IMR-90 (cell line): ENCODE measurements at places on chromosomes 4 and X.

- no peak for DNase-seq
These were observed 144.8 kb upstream of the GALNTL6 start for GRCh38 chr4:171668403-171668802.

- DNase-seq = peak; percentile 25
These were observed 41.0 kb upstream of the AGA start for GRCh38 chr4:177483271-177483670.

DNA sequence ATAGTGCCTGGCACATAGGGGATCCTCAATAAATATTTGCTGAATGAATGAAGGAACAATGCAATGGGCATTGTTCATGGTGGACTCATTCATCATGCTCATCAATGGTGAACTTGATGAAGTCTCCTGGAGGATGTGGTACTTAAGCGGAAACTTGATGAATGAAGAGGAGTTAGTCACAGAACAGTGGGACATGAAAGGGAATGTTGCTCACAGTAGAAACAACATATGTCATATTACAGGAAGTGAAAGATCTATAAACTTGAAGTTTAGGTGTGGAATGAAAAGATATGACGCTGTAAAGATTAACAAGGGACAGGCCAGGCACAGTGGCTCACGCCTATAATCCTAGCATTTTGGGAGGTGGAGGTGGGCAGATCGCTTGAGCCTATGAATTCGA, 224.1 kb downstream of the PPP3CA start:
- DNase-seq = no peak

DNA sequence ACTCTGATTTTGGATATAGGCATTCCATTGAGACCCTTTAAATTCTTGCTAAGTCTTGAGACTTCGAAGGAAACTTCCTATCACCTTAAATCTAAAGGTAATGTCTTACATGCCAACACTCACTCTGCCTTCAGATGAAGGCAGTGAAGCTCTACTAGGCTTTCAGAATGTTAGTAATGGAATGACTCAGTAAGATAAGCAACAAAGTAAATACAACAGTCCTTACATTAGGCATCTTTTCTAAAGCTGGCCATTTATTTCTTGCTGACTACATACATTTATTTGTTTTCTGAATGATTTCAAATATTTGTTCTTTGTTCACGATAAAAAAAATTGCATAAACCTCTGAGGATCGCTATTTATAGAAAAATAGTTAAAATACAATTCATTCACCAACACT, 43.5 kb downstream of the ASIC5 start:
- peak; percentile 48 for DNase-seq

GRCh38 chr4:130249002-130249401, 1153.0 kb downstream of the C4orf33 start:
- no peak for DNase-seq

DNA sequence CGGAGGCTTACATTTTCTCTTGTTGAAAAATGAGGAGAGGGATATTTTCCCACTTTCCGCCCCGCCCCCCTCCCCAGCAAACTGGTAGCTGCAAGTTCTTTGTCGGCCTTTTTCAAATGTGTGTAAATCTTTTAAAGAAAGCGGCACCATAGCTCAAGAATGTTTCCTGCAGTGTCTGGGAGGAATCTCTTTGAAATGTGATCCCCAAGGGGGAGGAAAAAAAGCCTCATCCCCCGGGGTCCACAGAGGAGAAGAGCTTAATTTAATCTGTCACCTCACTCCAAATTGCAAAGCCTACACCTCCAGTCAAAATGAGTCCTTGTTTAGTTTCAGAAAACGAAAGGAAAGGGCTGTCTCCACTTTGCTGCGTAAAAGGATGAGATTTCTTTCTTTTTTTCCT, 34.8 kb downstream of the ASMT start:
- DNase-seq = no peak

DNA sequence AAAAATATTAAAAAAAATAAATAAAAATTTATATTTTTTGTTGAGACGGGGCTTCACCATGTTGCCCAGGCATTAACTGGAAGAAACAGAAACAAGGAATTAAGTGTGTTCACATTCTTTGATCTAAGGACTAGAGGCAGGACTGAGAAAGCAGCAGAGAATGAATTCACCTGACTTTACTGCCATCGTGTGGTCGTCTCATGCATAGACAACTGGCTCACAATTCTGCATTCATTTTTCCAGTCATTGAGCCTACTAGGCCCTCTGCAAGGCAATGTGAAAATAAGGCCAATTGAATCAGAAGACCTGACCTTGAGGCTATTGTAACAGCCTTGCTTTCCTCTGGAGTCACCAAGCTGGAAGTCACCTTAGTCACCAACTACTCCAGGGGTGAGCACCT, 37.4 kb downstream of the LHFPL1 start:
- DNase-seq = peak; percentile 75

GRCh38 chr4:94889946-94890345, 132.2 kb downstream of the BMPR1B start:
- peak; percentile 73 for DNase-seq

DNA sequence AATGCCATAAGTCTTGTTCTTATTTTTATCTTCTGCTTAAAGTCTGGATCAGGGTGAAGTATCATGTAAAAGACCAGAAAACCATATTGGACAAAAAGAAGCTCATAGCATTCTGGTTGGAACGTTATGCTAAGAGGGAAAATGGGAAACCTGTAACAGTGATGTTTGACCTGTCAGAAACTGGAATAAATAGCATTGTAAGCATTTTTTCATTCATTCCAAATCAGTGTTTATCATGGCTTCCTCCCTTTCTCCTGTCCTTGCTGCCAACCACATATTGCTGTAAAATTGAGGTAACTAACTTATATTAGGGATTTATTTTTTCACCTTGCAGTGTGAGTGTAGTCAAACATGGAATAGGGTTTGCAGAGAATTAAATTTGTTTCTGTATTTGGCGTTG, 23.8 kb downstream of the MOSPD2 start:
- no peak for DNase-seq

DNA sequence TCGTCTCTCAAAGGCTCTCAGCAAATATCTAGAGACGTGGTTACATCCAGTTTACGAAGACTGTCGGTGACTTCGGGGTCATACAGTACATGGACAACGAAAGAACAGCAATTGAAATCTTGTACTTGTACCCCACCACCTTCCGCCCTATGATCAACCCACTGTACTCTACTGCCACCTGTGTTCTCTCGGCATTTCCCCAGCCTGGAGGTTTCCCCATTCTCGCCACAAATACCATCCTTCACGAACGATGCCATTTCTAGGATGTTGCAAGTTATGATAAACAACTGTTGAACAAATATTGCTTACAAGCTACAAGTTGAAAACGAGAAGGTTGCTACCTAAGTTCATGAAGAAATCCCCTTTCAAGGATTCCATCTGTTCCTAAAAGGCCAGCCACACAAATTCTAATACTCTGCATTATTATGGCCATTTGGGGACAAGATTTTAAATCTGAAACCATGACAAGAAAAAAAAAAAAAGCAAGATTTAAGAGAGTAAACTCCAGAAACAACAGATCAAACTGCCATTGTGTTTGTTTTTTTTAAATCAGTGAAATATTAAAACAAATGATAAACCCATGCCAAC, 1.6 kb downstream of the APBB2 start:
- peak; percentile 64 for DNase-seq

GRCh38 chrX:56963377-56963776, 32.0 kb downstream of the SPIN3 start:
- DNase-seq = no peak

GRCh38 chr4:113524505-113525186, 236.9 kb downstream of the CAMK2D start:
- DNase-seq = no peak

- DNase-seq = no peak
These were observed 104.6 kb upstream of the PRKG2 start for GRCh38 chr4:81319657-81320056.

DNA sequence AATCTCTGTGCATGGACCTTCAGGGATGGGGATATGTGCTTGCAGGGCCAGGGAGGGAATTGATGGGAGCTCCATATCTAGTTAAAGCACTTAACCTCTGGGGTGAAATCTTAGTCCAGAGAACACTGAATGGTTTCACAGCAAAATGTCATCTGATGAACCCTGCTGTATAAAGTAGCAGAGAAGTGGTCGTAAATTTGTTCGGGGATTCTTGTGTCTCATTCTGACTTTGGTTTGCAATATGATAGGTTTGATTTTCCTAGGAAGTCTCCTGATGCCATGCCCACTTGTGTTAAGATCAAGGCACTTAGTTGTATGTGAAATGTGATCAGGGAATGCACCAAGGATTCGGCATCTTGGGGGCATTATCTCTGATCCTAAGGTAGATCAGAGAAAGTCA, 96.9 kb downstream of the NHS start:
- no peak for DNase-seq

DNA sequence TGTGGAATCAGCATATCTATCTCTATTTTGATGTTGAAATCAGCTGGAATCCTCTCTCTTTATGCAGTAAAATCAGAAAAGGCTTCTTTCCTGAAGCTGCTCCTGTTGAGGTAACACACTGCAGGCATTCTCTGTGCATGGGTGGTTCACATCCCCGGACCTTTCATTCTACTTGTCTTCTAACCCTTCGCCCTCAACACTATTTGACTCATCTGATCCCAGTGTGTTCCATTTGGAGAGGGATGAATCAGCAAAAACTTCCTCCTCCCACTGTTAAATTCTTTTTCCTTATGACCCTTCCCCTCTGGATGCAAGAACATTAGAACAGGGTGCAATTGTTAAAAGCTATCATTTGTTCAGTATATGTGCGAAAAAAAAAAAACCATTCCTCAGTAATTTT, 67.4 kb downstream of the RNF150 start:
- no peak for DNase-seq

DNA sequence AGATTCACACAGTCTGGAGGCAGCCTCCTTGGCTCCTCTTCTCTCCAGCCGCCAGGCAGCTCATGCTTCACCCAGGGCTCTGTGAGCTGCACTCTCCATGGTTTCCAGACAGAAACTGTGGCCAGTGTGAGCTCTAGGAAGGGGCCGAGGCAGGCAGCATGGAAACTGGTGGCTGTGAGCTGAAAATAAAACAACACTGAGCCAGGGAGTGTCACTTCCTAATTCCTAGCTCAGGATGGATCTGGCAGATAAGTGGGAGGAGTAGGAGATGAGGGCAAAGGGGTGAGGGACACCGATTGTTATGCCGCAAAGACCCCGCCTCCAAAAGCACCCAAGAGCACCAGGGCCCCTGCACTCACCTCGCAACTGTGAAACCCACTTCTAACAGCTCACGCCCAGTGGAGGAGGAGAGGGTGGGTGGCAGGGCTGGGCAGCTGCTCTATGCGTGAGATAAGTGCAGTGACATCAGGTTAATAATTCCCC, 69.8 kb downstream of the FHDC1 start:
- no peak for DNase-seq

GRCh38 chr4:152960082-152960481, 24.0 kb downstream of the FHDC1 start:
- no peak for DNase-seq

GRCh38 chrX:1610166-1610565, 4.7 kb upstream of the ASMT start:
- DNase-seq = no peak

DNA sequence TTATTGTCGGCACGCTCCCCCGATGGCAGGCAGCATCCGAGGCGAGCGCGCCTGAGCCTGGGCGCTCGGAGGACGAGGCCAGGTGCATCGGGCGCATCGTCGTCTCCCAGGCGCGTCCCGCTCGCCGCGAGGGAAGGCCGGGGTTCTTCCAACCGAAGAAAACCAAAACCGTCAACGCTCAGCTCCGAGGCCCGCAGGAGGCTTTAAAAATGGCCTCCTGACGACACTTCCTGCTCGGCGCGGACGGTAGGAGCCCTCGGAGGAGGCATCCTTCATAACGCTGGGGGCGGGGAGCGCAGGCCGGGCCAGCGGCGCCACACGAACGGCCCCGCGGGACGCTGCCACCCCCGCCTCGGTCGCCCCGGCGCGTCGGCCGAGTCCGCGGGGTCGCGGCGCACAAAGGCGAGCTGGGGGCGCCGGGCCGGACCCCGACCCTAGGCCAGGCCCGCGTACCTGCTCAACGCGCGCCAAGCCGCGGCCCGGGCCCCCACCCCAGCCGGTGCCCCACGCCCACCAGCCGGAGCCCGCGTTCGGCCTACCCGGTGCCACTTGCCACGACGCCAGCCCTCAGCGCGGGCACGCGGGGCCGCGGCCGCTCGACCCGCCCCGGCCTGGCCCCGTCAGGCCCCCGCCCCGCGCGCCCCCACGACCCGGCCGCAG, 501 bp downstream of the ZNF518B start:
- peak; percentile 56 for DNase-seq

- DNase-seq = no peak
These were observed 272.2 kb upstream of the CASK start for GRCh38 chrX:42195506-42195905.
